Mammary epithelial cell (primary cell): ENCODE measurements at places on chromosomes 3 and 15.

DNA sequence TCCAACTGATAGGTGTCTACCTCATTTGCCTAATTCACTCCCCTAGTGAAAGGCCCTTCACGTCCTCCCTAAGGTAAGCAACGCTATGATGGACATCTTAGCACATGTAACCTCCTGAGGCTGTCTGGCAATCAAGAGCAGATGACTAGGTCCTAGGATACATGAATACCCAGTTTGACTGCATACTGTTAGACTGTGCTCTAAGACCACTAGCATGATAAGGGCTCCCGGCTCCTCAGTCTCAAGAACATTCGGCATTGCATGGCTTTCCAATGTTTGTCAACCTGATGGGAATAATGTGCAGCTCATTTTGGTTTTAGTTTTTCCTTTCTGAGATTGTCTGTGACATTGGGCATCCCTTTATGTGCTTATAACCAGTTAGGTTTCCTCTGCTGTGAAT, 152.1 kb downstream of the UACA start:
- no peak for DNase-seq

DNA sequence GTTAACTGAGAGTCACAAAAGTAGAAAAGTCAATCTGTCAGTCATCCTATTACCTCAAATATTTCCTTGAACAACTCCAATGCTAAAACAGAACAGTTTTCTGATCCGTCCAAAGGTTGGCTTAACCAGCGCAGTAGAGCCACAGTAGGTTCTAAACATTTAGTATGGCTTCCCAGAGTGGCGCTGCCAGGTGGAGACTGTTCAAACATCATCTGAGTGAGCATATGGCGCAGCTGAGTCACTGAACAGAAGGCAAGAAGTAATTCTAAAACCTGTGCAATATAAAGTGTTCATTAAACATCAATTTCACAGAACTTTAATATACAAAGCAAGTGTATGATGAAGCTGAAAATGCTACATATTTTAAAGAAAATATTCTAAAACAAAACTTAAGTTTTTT, 19.9 kb downstream of the CIP2A start:
- DNase-seq: no peak

GRCh38 chr15:64841344-64842095, at the start of gene PLEKHO2:
TSS of gene PLEKHO2 (plus strand) at chr15:64841915. CDS start at chr15:64842017, 102 bp downstream.
- DNase-seq: peak; percentile 87

- DNase-seq: no peak
Observed at GRCh38 chr3:149781741-149782140, 10.6 kb downstream of the ANKUB1 start.

DNA sequence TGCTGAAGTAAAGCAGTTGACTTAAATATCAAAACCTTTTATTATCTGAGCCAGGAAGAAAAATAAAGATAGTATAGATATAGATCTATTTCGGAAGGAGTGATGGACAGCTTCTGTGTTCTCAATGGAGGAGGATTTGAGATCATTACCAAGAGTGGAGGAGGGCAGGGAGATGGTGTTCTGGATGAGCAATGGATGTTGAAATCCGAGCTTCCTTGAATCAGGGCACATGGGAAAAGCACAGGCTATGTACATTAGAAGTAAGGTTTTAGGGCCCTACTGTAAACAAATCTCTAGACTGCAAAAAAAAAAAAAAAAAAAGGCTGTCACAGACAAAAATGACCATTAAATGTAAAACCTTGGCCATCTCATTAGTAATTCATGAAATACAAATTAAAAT, 43.2 kb downstream of the GTPBP8 start:
- DNase-seq: no peak

DNA sequence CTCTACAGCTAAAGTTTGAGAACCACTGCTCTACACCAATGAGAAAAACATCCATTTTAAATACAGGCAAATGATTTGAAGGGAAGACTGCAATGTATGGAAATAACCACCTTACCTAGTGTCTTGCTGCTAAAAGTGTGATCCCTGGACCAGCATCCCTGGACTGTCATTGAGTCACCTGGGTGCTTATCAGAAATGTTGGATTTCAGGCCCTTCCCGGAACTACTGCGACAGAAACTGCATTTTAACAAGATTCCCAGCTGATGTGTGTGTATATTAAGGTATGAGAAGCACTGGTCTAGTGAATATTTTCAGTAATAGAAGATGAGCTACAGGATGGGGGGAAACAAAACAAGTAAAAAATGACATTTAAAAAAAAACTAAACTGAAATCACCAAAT, 324.1 kb downstream of the MECOM start:
- no peak for DNase-seq

DNA sequence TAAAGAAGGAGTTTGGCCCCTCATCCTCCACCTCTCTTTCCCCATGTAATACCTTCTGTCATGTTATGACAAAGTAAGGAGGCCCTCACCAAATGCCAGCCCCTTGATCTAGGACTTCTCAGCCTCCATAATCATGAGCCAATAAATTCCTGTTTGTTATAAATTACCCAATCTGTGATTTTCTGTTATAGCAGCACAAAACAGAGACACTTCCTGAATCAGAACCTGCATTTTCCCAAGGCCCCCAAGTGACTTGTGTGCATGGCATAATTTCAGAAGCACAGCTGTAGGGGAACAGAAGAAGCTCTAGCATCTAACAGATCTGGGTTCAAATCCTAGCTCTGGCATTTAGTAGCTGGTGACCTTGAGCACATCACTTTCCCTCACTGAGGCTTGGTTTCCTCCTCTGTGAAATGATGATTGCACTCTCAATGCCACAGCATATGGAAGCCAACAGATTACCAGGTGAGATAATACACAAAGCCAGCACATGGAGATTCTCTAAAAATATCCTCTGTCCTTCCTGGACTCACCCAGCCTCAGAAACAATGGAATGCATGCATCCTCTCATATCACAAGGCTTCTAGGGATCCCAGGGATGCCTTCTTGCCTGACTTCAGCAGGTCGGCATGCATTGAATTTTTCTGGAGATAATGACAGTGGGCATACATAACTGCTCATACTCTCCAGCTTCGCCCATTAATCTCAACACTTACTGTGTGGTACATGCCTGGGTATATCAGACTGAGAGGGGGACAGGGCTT, 26.3 kb downstream of the TLNRD1 start:
- DNase-seq: no peak

DNA sequence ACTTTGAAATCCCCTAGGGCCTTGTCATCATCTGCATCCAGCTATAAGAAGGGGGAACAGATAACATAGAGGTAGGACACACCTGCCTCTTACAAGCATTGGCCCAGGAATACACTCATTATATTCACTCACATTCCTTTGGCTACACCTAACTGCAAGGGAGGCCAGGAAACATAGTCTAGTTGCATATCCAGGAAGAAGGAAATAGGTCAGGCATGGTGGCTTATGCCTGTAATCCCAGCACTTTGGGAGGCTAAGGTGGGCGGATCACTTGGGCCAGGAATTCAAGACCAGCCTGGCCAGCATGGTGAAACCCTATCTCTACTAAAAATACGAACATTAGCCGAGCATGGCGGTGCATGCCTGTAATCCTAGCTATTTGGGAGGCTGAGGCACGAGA, 48.8 kb downstream of the GTPBP8 start:
- no peak for DNase-seq

- DNase-seq: no peak
Observed at GRCh38 chr3:100761211-100761942, 52.1 kb downstream of the TFG start.

DNA sequence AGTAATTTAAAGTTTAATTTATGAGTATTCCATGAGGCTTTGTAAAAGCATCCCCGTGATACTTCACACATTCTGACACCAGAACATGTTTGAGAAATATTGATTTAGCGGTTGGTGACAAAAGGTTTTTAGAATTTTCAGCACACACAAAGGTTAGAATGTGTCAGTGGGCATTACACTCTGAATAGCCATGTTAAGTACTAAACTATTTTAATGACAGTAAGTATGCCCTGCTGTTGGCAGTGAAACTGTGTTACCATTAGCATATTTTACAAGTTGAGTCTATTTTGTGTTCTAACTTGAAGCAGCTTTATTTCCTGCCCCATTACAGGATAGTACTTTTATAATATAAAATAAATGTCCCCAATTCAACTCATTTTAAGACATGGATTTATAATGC, 66.5 kb downstream of the ADAMTSL3 start:
- DNase-seq: no peak

- DNase-seq: no peak
Observed at GRCh38 chr15:85762039-85762755, 32.5 kb downstream of the KLHL25 start.

- DNase-seq: peak; percentile 23
Observed at GRCh38 chr15:29880341-29880740, 58.1 kb upstream of the TJP1 start.

GRCh38 chr3:12400616-12401194, 83.6 kb upstream of the TSEN2 start:
- DNase-seq: peak; percentile 14

GRCh38 chr15:66770518-66771350, 68.7 kb downstream of the SMAD6 start:
- no peak for DNase-seq

DNA sequence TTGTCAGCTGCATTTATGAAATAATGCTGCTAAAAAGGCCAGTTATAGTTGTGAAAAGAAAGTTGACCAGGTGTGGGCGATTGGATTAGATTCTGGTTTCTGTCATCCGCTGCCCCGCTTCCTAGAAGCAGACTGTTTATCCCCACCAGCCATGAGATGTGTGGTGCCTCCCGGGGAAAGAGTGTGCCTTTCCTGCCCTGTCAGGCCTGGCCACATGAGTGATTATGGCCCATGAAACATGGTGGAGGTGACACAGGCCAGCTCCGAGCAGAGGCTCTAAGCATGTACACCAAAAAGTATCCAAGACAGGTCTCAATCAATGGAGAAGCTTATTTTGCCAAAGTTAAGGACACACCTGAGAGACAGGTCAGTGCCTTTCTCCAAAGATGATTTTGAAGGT, 85.4 kb upstream of the ABHD2 start:
- DNase-seq: no peak

- DNase-seq: no peak
Observed at GRCh38 chr3:143707848-143708247, 140.4 kb downstream of the SLC9A9 start.

GRCh38 chr15:100588638-100589242, 13.2 kb downstream of the LINS1 start:
- peak; percentile 17 for DNase-seq

GRCh38 chr15:37134699-37135131, 34.4 kb upstream of the MEIS2 start:
- peak; percentile 10 for DNase-seq

DNA sequence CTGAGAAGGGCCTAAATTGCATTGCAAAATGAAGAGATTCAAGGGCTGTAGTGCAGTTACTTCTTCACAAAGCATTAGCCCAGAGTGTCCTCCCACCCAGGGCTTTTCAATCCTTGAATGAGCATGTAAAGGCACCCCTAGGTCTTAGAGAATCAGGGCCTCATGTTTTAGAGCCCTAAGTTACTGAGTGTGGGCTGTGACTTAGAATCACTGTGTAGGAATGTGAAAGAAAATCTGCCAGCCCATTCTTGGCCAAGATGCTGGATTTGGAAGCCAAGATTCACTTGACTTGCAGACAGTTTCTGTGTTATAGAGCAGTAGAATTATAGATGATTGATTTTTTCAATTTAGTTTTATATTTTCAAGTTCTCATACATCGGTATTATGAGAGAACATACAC, 153.2 kb downstream of the MYRIP start:
- DNase-seq: no peak

GRCh38 chr3:134846911-134847317, 51.9 kb downstream of the EPHB1 start:
- peak; percentile 67 for DNase-seq
